ENCODE measurements at places on chromosomes 1 and 21.

- DNase-seq = no peak
These were observed 146.2 kb upstream of the NFIA start for GRCh38 chr1:60936163-60936562.

DNA sequence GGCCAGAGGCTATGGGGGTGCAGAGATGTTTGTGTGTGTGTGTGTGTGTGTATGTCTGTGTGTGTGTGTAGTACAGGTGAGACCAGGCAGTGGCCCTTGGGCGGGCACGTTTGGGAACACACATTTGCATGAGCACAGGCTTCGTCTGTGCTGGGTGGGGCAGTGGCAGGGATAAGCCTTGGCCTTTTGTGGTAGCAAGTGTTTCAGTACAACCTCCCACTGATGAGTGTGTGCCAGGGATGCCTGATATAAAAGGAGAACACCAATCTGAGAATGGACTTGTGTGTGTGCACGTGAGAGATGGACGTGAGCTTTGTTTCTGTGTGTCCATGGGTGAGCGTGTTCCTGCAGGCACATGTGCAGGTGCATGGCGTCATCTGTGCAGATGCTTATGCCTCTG, 3.0 kb downstream of the NTRK1 start:
- no peak for DNase-seq

DNA sequence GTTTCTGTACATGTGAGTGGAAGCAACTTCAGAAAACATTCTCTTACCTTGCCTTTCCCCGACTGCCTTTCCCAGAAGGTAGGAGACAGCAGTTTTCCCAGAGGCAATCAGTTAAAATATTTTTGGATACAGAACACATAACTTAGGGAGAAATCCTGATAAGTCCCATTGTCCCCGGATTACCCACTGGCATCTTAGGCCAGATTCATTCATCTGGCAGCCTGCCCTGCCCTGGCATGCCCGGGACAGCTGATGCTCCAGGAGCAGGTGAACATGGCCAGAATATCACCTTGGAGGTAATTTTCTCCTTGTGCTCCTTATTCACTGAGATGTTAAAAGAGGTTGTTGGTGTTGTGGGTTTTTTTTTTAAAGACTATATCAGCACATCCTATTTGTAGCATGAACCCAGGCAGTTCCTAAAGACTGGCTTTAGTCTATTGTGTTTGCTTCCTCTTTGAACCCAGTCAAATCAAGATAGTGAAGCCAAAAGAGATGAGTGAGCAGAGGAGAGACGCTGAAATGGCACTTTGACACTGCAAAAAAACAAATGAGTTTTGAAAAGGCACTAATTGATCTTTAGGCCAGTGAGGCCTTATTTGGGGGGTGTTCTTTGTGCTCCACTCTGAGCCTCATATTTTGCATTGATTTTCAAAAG, 139.6 kb downstream of the PLPP3 start:
- no peak for DNase-seq

- no peak for DNase-seq
These were observed 478.2 kb downstream of the NEGR1 start for GRCh38 chr1:71804140-71804539.

DNA sequence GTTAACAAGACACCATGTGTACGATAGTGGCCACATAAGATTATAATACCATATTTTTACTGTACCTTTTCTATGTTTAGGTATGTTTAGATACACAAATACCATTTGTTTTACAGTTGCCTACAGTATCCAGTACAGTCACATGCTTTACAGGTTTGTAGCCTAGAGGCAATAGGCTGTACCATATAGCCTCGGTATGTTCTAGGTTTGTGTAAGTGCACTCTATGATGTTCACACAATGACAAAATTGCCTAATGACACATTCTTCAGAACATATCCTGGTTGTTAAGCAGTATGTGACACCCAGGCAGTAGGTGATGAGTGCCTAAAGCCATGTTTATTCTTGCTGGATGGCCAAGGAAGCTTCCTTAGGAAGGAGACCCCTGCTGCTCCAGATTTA, 111.8 kb downstream of the PAPPA2 start:
- no peak for DNase-seq

DNA sequence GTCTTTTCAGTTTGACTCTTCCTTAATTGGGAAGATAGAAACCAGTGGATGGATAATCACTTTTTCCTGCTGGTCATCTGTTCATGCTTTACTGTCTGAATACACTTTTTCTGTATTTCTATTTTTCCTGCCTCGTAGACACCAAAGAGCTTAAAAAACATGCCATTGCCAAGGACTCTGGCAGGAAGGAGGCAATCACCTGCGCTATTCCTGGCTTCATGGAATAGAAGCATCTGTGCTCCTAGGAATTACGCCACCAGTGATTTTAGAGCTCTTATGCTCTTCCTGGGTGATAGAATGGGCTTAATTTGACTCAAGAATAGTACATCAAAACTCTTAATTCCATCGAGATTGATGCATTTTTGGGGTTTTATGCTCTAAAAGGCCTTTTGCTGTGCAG, 15.7 kb downstream of the OR2B11 start:
- no peak for DNase-seq

GRCh38 chr1:9907441-9907840, 2.6 kb downstream of the CTNNBIP1 start:
- no peak for DNase-seq

DNA sequence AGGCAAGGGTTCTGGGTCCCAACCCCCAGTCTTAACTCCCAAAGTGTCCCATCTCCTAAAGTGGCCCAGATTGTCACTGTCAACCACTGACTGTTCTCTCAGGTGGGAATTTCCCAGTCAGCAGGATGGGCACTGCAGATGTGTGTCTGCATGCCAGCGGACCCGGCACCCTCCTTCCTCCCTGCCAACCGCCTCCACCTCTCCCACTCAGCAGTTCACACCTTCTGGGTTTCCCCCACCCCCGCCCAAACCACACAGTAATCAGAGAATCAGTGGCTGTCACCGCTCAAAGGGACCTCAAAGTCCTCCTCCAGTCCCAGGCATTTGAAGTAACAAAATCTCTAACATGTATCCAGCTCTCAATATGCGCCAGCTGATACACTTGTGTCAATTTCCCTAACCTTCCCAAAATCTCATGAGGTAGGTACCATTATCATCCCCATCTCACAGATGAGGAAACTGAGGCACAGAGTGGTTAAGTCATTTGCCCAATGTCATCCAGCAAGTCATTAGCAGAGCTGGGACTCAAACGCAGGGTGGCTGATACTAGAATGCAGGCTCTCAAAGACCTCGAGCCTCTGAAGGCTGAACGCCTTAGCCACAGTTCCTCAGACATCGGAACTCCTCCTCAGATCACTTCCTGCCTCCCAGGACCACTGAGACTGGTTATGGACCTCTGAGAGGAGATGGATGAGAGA, 4.8 kb downstream of the RUNX3 start:
- DNase-seq = no peak

GRCh38 chr1:15249081-15249480, 2.1 kb downstream of the FHAD1 start:
- peak; percentile 10 for DNase-seq

- no peak for DNase-seq
These were observed 262.5 kb downstream of the GRIK1 start for GRCh38 chr21:29677326-29677725.

DNA sequence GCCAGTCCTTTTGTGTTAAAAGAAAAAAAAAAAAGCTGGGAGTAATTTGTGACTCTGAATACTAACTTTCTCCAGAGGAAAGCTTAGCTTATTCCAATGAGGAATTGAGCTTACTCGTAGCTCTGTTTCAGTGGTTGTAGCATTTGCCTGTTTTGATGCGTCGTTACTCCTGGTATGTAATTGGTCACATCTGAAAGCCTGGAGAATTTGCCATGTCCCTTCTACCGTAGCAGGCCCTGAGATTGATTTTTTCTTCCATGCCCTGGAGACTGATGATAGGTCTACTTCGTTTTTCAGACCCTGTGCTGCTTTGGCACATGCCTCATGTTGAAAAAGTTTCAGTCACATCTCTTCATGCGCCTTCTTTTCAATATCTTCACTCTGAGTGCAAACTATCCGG, 1103.0 kb downstream of the PLA2G4A start:
- DNase-seq = no peak

DNA sequence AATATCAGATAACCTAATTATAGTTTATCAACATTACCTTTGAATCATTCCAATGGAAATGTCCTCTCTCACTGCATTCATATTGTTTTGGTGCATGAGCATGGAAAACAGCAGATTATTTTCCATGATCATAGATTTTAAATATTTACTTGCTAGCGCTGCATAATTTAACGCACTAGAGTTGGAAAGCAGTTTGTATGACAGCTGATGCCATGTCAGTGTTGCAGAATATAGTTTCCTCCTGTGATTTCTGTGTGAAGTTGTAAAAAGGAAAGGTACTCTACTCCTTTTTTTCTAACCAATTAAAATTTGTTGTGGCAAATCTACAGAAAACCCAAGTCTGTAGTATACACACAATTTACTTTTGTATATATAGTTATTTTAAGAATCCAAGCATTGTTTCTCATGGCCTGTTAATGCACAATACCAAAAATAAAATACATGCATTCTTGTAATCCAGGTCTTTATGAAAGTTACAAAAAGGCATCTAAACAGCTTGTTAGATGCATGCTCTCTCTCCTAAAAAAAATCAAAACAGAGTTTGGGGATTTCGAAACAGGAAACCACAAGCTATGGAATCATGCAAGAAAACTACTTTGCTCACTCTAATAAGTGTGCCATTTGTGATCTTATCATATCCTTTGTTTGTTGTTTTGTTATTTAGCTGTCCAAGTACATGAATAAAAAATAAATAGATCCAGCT, 1.9 kb upstream of the ATG4C start:
- peak; percentile 1 for DNase-seq

- no peak for DNase-seq
These were observed 106.4 kb upstream of the DPYD start for GRCh38 chr1:98027103-98027705.

GRCh38 chr1:115041654-115042053, 12.0 kb downstream of the TSHB start:
- DNase-seq = no peak

DNA sequence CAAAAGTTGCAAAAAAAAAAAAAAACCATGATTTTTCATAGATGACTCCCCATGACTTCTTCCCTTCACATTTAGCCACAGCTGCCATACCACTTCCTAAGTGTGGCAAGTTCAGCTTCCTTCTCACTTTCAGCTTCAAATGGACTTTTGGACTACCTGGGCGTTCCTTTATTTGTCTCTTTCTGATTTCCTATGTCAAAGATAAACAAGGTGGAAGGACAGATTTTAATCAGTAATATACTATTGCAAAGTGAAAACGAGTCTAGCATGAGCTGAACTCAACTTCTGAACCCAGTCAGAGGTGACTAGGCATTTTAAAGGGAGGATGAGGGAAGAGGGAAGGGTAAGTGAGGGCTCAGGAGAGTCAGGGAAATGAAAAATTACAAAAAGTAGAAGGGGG, 14.4 kb upstream of the SCCPDH start:
- peak; percentile 69 for DNase-seq

DNA sequence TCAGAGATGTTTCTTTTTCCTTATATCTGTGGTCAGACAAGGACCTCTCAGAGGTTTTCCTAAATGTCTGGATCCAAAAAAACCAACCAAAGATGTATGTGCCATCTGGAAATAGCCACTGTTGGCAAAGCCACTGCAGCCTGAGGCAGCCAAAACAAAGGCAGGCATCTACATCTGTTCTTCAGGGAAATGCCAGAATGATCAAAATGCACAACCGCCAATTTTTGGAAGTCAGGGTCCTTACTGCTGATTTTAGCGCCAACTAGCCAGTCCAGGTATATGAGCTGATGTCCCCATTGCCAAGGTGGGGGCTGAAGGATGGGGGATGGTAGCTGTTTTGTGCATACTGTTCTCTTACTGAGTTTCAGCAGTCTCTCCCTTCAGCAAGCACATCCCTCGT, 45.9 kb downstream of the SYT14 start:
- no peak for DNase-seq

DNA sequence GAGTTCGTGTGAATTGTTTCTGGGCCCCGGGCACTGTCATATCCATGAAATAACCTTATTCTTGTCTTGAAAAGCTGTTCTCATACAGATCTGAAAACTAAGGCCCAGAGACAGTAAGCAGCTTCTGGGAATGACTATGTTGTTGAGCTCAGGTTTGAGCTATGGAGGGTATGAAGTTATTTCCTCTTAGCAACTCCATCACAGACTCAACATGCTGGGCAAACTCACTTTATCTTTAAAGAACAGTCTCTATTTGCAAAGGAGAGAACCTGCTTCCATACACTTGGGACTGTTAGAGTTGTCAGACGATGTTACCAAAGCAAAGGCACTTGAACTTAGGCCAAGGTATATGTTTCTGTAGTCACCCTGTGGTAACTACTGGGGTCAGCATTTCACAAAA, 90.0 kb downstream of the GPR88 start:
- DNase-seq = no peak

DNA sequence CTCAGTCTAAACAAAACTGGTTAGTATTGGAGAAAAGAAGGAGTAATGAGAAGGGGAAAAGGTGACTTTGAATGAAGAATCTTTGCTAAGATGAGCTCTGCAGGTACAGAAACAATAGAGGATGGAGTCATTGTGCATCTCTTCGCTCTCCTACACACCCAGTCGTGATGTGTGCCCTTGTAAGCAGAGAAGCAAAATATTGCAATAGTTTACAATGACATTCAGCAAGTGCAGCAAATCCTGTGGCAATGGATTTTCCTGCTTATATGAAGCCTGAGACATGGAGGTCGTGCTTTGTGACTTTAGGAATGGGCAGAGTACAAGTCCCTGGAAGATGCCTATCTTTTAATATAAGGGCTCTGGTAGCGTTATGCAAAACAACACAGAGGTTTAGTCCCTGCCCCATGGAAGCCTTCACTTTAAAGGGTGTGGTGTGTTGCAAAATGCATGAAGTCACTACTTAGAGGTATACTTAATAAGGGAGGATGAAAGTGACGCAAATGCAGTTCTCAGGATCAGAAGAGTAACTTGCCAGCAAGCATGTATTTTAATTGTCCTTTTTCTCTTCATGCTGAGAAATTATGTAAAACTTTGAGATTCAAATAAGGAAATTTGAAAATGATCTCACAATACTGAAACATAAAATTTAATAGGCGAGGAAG, 88.0 kb upstream of the IVNS1ABP start:
- DNase-seq = no peak

DNA sequence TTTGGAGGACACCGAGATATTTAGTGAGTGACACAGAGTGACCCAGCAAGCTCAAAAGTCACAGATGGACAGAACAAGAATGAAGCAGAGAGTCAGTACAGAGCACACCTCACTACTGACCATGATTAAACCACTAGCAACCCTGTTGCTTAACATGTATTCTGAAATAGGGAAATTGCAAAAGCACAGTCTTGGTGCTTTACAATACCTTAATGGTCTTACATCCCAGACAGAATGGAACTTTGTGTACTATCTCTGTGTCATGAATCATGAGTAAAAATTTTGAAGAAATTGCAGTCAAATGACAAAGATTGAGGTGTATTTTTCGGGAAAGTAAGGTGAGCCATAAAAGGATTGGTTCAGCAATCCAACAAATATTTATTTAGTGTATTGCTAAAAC, 2.7 kb upstream of the SAMSN1 start:
- peak; percentile 93 for DNase-seq

All from GF-D8 (cell line).